ENCODE measurements at places on chromosomes 7 and 10. TPM values are rescaled to one million over a fixed set of nuclear protein-coding genes. Genes with fewer than 3 reads are reported as not detected.

SLC39A12 gene
- total RNA-seq = not detected

TMEM229A gene
- not detected for total RNA-seq

CNPY1 gene
- total RNA-seq = not detected

PRKCQ gene
- 0.22 TPM for total RNA-seq

CPA4 gene
- total RNA-seq = 0.54 TPM

SFTPA1 gene
- total RNA-seq = not detected

LRRN3 gene
- total RNA-seq = not detected

CC2D2B gene
- 0.17 TPM for total RNA-seq

CCDC3 gene
- total RNA-seq = under 0.01 TPM

LRRC18 gene
- total RNA-seq = under 0.01 TPM

PTPRN2 gene
- 2.7 TPM for total RNA-seq

FRMPD2 gene
- 0.34 TPM for total RNA-seq

TBX20 gene
- not detected for total RNA-seq

NT5C2 gene
- total RNA-seq = 54.8 TPM

SLC13A1 gene
- not detected for total RNA-seq

UCMA gene
- not detected for total RNA-seq

FZD1 gene
- total RNA-seq = 3.3 TPM

MYL10 gene
- total RNA-seq = not detected

AZGP1 gene
- total RNA-seq = not detected

NPY4R gene
- not detected for total RNA-seq

ANKRD1 gene
- total RNA-seq = 92.0 TPM

ZP3 gene
- 2.8 TPM for total RNA-seq

HPSE2 gene
- not detected for total RNA-seq

ANKRD2 gene
- 0.26 TPM for total RNA-seq

PTN gene
- total RNA-seq = not detected

ZNF239 gene
- 0.17 TPM for total RNA-seq

CDK6 gene
- 39.8 TPM for total RNA-seq

FAM237B gene
- not detected for total RNA-seq

MBL2 gene
- total RNA-seq = not detected

PPP1R17 gene
- total RNA-seq = not detected

CPXM2 gene
- not detected for total RNA-seq

ZPBP gene
- not detected for total RNA-seq

TASOR2 gene
- 39.4 TPM for total RNA-seq

AKR1C4 gene
- 0.09 TPM for total RNA-seq

GIMAP7 gene
- 139 TPM for total RNA-seq

ANKRD61 gene
- under 0.01 TPM for total RNA-seq

TSPAN33 gene
- 0.11 TPM for total RNA-seq

H2BK1 gene
- not detected for total RNA-seq
